ENCODE measurements at places on chromosomes 12 and 14. TPM values are rescaled to one million over a fixed set of nuclear protein-coding genes. Genes with fewer than 3 reads are reported as not detected.

Gene GLIPR1L2
- total RNA-seq = 0.93 TPM

Gene TPPP2
- total RNA-seq = not detected

DNA sequence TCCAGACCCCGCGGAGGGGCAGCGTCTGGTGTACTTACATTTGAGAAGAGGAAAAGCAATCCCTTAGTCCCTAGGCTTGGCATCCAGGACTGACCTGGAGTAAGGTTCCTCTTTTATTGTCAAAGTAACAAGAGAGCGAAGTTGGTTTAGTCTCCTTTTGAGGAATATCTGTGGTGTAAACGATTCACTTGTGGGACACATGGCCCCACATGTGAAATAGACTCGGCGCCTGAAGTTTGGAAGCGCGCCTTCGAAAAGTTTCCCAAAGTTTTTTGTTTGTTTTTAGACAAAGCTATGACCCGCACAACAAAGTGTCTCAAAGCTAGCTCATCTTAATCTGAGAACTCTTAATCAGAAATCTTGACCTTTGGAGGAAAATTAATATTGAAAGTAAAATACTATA lies 744 bp downstream of the STYX start:
- no peak for ATAC-seq

DNA sequence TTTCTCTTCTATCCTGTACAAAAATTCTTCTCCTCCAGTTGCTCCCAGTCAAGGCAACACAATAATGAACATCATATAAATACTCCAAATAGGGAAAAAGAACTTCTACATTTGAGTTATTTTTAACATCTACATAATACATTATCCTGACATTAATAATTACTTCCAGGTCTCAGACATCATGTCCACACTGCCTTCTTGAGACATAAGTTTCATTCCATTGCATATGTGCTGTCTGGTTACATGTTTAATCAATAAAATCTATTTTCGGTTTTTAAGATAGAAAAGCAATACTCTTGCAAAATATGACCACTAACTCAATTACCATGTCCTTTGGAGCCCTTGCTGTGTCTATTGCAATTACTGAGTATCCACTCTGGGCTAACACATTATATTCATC lies 881.9 kb downstream of the GALC start:
- no peak for ATAC-seq

- no peak for ATAC-seq
Observed at GRCh38 chr14:102711207-102711606, 66.0 kb upstream of the TRAF3 start.

- no peak for ATAC-seq
Observed at GRCh38 chr12:11136075-11136474, 1.6 kb upstream of the TAS2R30 start.

All from gastroesophageal sphincter (tissue), 4 donors.